ENCODE measurements at places on chromosomes 2 and 18.
A peak's percentile ranks its signal among the peaks of the same experiment; 100 is the strongest.

DNA sequence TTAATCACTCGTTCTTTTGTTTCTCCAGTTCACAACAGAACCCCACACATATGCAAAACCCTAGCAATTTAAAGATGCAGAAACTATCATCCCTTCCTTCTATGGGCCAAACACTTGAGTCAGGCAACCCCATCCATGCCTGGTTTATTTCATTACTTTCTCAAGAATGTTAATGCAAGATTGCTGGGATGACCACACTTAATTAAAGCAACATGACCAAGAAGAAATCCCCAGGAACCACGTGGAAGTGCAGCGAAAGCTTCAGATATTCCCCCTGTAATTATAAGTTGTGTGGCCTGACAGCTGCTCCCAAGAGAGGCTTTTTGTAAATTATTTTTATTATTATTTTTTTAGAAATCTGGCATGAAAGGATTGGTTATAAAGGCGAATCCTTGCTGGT lies 246.2 kb upstream of the ID2 start:
- DNase-seq, result no peak

DNA sequence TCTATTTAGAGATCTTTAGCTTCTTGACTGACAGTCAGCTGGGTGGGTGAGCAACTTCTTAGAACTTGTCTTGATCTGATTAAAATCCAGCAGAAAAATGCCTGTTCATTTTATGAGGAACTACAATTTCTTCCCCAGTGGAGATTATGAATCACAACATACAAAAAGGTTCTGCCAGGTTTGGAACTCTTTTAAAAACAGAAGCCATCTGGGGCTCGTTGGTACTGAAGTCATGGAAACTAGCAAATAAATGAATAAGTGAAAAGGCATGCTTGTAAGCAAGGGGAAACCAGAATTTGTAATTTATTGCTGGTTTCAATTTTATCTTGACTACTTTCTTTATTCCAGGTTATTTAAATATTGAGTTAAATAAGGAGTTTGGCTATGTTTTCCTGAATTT lies 767.4 kb downstream of the MBD2 start:
- DNase-seq, result peak; percentile 63

- peak; percentile 68 for DNase-seq
These were observed 70.2 kb downstream of the HRH4 start for GRCh38 chr18:24530630-24531111.

- DNase-seq, result peak; percentile 44
These were observed 11.2 kb upstream of the SP5 start for GRCh38 chr2:170703776-170704476.

GRCh38 chr2:176751314-176752227 lies 461.0 kb upstream of the HNRNPA3 start:
- DNase-seq, result no peak

GRCh38 chr18:47873625-47874024 lies 56.8 kb downstream of the SMAD2 start:
- no peak for DNase-seq
